ENCODE measurements at places on chromosomes 13 and 19.

GRCh38 chr13:49213997-49214916, 5.9 kb upstream of the MLNR start:
- no peak for DNase-seq

DNA sequence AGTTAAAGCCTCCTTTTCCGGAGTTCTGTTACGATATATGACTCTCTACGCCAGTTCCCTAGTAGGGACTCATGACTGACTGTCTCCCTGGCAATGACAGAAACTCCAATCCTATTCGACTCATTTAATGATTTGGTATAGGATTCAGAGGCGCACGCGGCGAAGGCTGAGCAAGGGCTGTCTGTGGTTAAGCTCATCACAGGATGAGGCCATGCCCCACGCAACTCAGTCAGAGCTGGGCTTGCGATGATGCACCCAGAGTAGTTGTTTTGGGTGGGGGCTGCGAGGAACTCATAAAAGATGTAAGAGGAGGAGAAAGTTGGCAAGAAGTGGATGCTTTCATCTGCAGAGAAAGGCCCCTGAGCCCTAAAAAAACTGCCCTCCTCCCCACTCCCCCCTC, 468 bp upstream of the SERTM1 start:
- DNase-seq = no peak

GRCh38 chr13:39675904-39676303, 20.4 kb downstream of the COG6 start:
- DNase-seq = peak; percentile 13

DNA sequence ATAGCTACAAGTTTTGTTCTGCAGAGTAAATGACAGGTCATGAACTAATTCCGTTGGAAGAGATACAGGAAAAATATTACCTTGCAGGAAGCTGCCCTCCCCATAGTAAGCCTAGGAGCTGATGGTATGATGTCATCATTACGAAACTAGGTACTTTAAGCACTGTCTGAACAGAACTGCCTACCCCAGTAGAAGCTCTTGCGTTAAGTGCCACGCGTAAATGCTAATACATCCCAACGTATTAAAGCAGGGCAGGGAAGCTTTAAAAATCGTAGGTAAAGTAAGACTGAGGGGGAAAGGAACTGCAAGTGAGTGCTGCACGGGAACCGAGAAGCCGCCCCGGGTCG, 572 bp downstream of the UGGT2 start:
- peak; percentile 72 for DNase-seq

GRCh38 chr13:31862828-31863227, 123.5 kb downstream of the RXFP2 start:
- no peak for DNase-seq

DNA sequence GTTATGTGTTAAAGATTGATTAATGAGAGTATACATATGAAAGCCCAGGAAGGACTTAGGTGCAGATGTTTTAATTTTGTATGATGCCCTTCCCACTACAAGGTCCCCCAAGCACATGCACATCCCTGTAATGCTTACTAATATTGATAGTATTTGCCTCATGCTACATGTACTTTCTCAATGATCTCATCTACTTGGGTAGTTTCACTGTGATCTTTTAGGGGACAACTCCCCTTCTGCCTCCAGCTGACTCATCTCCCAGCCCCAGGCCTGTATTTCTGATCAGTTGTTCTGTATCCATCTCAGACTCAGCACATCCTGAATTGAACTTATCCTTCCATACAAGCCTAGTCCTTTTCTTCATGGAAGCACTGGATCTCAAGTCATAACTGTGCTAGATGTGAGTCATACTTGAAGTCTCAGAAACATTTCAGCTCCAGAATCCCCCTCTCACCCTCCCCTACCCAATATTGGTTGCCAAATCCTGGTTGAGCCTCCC, 49.4 kb upstream of the INTS6 start:
- no peak for DNase-seq
